Nucleus accumbens (tissue), 56 donors: ENCODE measurements at places on chromosomes 6 and 20.

DNA sequence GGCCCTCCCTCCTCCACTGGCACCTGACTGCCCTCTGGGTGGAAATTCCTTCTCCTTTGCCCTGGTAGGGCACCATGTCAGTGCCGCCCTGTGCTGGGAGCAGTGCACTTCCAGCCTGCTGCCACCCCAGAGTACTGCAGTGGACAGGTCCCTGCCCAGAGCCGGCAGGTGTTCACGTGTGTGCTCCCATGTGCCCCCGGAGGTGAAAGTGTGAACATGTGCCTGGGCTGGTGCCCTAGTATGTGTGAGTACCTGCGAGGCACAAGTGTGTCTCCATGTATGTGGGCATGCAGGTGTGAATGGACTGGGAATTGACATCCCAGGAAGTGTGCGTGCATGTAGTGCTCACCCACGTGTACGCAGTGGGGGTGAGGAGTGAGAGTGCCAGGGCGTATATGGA is 29.4 kb downstream of the SDCBP2 start:
- DNase-seq, result no peak

GRCh38 chr6:160348223-160349019 is at the start of gene SLC22A3:
Gene SLC22A3, plus strand, starts transcription at chr6:160348378. Its CDS starts 42 bp downstream, at chr6:160348420.
- no peak for DNase-seq

GRCh38 chr20:63773571-63774241 is 34.1 kb downstream of the SLC2A4RG start:
- no peak for DNase-seq

DNA sequence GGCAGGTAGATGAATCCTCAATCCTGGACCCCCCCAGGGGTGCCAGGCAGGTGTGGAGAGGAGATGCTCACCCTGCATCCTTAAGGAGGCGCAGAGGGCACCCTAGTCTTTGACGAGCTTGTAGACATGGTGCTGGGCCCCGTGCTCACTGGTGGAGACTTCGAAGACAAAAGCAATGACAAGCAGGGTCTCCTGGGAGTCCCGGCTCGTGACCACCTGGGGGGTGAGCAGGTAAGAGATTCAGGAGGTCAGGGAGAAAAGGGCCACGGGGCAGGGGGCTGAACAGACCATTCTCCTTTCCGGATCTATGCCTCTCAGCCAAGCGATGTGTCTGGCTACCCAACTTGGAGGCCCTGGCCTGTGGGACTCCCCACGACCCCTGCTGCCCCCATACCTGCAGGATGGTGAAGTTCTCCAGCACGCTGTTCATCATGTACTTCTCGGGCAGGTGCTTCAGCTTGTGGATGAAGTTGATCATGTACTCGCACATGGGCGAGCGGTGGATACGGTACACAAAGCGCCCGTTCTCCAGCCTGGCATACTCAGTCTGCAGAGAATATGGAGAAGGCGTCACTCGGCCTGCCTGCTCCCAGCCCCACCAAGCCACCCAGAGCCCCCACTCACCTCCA is 6.9 kb downstream of the RPL10A start:
- DNase-seq, result no peak
